ENCODE measurements at places on chromosomes 2 and 18. TPM values are rescaled to one million over a fixed set of nuclear protein-coding genes. Genes with fewer than 3 reads are reported as not detected.

DNA sequence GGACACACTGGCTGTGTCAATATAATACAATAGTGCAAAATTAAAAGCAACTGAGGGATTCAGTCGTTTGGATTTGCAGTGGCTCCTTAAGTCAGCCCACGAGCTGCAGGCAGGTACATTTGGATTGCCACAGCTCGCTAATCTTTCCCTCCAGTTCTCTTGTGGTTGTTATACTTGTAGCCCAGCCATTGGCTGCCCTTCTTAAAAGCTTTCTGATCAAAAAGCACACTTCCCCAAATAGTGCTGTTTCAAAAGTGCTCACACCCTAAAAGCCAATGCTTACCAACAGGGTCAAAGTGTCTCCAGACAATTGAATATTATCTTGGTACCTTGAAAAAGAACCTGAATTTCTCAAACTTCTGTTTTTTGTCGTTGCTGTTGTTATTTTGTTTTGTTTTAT lies 404.7 kb upstream of the FAM98A start:
- DNase-seq, result no peak

- no peak for DNase-seq
These were observed 217.9 kb upstream of the RAB6C start for GRCh38 chr2:129761569-129762021.

GRCh38 chr2:135909976-135910375 lies 33.7 kb upstream of the MCM6 start:
- no peak for DNase-seq

GRCh38 chr2:26636935-26637334 lies 4.2 kb downstream of the CIB4 start:
- DNase-seq, result no peak

GRCh38 chr2:206217743-206218142 lies 56.7 kb upstream of the ZDBF2 start:
- no peak for DNase-seq

- DNase-seq, result no peak
These were observed 74.3 kb upstream of the SLC1A4 start for GRCh38 chr2:64914735-64915509.

DNA sequence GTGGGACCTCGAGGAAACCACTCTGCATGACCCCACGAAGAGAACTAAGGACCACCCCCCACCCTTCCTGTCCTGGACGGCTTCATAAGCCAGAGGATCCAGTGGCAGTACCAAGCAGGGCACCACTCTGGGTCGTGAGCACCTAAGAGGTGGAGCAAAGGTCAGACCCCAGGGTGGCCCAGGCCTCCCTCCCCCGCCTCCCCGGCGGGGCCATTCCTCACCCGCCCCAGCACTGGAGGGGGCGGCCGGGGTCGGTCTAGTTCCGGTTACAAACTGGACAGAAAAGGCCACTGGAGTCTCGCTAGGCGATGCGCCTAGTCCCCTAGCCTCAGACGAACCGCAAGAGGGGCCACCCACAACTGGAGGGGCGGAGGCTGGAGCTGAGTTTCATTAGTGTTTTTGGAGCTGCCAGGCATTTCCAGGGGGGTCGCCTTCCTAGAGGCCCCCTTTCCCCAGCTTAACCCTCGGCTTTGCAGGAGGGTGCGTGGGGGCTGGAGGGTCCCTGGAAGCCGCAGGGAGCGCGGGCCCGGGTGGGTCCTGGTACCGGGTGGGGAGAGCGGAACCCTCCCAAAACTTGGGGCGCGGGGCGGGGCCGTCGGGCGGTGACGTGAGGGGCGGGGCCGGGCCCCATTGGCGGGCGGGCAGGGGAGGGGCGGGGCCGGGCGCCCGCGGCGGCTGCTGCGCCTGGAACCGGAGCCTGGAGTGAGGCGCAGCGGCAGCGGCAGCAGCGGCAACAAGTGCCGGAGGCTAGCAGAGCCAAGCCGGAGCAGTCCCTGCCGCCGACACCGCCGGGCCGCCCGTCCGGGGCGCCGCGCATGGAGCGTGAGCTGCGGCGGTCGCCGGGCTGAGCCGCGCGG lies at the start of gene B3GNT2:
B3GNT2 (plus strand) TSS at position 695 of the 857 bp plus-strand sequence. CDS start 26,106 bp downstream, outside the sequence.
- peak; percentile 87 for DNase-seq

DNA sequence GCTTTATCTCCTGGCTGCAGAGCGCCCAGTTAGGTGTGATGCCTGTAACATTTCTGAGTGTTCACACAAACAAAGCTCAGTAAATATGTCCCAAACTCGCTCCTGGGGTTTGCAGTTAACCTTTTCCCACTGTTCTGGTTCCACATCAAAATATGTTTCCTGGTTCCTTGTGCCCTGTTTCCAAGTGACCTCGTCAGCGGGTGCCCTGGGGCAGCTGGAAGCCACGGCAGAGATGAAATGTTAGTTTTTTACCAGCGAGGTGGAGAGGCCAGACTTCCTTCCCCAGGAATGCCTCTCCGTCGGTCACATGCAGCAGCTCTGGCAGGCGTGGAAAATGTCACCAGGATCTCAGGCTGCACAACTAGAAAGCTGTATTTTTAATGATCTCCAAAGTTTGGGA lies 18.2 kb downstream of the NFATC1 start:
- no peak for DNase-seq

The ANKRD30B gene
- total RNA-seq, result 0.79 TPM

The ADCY3 gene
- total RNA-seq, result 80.2 TPM

The EVX2 gene
- not detected for total RNA-seq

- no peak for DNase-seq
These were observed 9.3 kb upstream of the NMS start for GRCh38 chr2:100460904-100461530.

The COL6A3 gene
- 261 TPM for total RNA-seq

- DNase-seq, result no peak
These were observed 98.2 kb upstream of the LCLAT1 start for GRCh38 chr2:30348825-30349224.

DNA sequence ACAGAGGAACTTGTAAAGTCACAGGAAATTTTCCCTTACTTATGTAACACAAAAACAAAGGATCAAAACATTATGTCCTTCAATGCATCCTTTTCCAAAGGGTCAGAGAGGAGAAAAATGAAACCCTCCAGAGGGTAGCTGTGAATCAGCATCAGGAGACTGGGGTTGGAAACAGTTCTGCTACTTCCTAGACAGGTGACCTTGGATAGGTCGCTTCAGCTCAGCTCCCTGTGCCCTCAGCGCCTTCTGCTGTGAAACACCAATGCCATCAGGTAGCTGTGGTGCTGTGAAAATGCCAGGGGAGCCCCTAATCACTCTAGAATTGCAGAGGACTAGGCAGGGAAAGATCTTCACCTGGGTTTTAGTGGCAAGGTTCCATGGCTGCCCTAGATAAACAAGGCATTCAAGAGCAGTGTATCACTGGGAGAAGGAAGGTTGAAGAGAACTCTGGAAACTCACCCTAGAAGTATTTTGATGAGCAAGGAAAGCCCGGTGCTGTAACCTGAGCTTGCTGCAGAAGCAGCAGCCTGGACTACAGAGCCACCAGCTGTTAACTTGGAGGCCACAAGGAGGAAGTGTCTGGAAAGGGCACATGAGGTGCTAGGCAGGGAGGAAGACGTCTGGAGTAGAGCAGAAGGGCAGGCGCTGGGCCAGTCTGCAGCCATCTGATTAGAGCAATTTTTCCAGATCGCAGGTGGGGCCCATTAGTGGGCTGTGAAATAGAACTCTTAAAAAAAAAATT lies 100.7 kb upstream of the MCFD2 start:
- DNase-seq, result peak; percentile 19

All from transverse colon (tissue), 4 donors.